ENCODE measurements at places on chromosomes 6 and 20.

GRCh38 chr20:10560686-10561085 is 113.1 kb downstream of the JAG1 start:
- no peak for DNase-seq

- no peak for DNase-seq
Measured at GRCh38 chr6:132072831-132073230, 121.7 kb upstream of the CCN2 start.

DNA sequence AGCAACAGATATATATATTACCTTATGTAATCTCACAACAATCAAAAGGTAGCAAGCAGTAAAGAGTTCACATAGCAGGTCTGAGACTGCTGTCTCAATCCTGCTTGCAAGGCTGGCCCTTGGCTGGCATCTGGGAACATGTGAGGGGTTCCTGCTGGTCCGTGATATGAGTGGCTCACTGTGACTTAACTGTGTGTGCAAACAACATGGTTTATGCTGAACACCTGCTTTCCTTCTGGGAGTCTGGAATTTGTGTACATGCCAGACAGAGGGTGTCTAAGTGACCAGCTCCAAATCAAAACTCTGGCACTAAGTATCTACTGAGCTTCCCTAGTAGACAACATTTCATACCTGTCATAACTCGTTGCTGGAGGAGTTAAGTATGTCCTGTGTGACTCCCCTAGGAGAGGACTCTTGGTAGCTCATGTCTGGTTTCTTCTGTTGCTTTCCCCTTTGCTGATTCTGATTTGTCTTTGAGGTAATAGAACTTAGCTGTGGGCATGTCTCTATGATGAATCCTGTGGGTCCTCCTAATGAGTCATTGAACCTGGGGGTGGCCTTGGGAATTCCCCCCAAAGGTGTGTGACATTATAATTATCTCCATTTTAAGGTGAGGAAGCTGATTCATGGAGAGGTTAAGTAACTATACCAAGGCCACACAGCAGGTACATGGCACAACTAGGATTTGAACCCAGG is 131.6 kb upstream of the NEDD9 start:
- no peak for DNase-seq

GRCh38 chr6:84583784-84584183 is 180.6 kb downstream of the TBX18 start:
- no peak for DNase-seq

GRCh38 chr6:160510199-160510598 is 153.9 kb downstream of the LPA start:
- DNase-seq, result peak; percentile 13

- no peak for DNase-seq
Measured at GRCh38 chr6:129685662-129686031, 24.3 kb downstream of the ARHGAP18 start.

- no peak for DNase-seq
Measured at GRCh38 chr6:54173089-54173488, 61.8 kb downstream of the MLIP start.

DNA sequence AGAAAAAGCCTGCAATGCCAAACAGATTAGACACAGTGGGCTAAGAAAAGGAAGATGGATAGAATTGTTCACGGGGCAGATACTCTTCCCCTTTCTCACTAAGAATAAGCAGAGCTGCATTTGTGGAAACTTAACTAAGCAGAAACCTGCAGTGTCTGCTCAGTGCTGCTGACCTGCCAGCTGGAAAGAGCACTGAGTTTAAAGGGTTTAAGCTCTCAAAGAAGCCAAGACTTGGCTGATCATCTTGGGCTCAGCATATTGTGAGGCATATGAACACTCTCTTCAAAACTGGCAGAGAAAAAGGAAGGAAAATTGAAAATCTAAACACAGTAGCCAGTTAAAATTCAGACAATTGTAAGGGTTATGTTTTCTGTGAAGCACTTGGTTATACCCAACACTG is 711.1 kb upstream of the EPHA7 start:
- no peak for DNase-seq

DNA sequence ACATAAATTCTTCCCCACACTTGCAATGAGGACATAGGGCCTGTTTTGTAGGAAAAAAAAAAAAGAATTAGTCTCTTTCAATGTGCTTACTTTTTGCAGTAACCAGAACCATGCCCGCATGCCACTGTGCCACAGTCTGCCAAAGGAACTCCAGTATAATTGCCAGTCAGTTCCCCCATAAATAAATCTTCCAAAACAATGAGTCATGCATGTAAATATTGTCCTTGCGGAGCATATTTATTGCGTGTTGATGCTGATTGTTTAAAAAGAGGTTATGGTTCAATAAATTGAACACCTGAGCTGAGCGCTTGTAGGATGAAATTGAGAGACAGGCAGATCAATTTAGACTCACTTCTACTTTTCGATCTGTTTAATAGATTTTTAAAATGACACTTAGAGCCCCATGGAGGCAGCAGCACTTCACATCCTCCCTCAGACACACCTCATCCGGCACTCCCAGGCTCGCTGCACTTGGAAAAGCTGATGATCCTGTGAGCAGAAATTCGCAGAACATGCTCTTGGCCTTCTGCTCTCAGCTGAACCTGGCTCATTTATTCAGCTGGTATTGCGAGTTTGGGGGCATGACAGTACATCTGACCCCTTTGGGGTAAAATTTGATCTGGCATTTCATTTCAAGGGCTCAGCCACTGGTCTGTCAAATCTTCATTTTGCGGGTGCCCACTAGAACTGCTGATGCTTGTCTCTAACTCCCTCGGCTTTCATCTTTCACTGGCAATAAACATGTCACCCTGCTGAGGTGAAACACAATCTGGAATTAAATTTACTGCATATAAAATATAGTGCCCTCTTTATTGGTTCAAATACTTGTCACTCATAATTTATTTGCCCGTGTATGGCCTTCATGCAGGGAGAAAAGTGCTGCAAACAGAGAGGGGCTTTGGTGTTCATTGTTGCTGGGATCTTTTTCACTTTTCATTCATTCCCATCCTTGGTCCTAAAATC is 371.1 kb upstream of the POU3F2 start:
- DNase-seq, result no peak

- peak; percentile 88 for DNase-seq
Measured at GRCh38 chr6:87364602-87365252, 20.1 kb downstream of the C6orf163 start.

- DNase-seq, result peak; percentile 32
Measured at GRCh38 chr6:6057442-6058053, 50.8 kb upstream of the NRN1 start.

GRCh38 chr6:17218023-17218748 is 63.0 kb upstream of the RBM24 start:
- DNase-seq, result no peak

DNA sequence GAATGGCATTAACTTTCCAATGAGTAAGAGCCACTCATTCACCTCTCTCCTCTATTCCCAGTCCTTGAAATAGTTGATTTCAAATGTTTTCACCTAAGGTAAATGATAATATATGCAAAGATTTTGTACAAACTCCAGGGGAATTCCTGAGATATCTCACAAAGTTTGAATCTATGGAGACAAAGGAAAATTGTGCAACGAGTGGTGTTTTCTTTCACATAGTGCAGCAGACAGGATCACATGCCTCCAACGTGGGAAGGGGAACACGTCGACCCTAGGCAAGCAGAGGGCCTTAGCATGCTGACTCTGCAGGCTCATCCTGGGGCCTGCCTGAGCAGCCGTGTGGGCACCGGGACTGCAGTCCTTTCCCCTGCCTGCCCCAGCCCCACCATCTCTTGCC is 195.6 kb upstream of the THBS2 start:
- no peak for DNase-seq

- no peak for DNase-seq
Measured at GRCh38 chr20:24495266-24495665, 25.8 kb downstream of the SYNDIG1 start.

DNA sequence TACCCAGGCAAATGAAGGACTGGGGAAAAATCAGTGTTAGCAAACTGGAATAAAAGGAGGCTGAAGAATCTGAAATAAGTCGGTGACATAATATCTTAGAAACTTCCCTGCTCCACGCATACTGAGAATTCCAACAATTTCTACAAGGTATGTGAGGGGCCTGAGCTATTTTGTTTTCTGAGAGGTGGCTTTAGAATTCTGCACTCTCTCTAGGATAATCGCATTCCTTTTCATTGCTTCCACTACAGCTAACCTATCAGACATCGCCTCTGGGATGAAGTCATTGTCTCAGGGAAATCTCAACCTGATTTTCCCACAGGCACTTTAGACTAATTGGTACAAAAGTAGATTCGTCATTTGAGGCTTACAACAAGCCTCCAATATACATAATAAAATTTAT is 740.8 kb downstream of the PHF3 start:
- no peak for DNase-seq

- DNase-seq, result no peak
Measured at GRCh38 chr6:145080651-145081050, 654.7 kb downstream of the EPM2A start.

GRCh38 chr6:105757512-105758200 is 328.5 kb upstream of the PRDM1 start:
- no peak for DNase-seq

- DNase-seq, result no peak
Measured at GRCh38 chr6:13117570-13117969, 210.8 kb downstream of the TBC1D7 start.

DNA sequence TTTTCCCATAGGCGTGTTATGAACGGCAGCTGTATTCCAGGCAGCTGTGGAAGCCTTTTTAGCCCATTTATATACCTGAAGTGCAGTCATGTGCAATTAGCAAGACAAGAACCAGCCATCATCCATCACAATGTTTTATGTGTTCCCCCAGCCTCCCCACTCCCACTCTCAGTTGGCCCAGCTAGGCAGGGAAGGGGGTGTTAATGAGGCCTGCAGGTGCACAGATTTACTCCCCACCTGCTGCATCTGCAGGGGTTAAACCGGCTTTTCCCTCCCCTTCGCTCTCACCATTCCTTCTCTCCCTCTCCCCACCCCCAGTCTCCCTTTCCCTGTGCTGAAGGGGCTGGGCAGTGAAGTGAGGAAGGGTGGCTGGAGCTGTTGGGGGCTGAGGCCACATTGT is 149.8 kb upstream of the AKAP12 start:
- DNase-seq, result no peak

GRCh38 chr20:2112910-2113309 is 11.3 kb downstream of the STK35 start:
- DNase-seq, result no peak

Data from erythroblast (primary cell).